CD4-positive, alpha-beta T cell treated with Interleukin-17A for 4 hours (primary cell): ENCODE measurements at places on chromosomes 16 and 17.

- DNase-seq, result no peak
Observed at GRCh38 chr17:40242774-40243173, 23.7 kb downstream of the WIPF2 start.

DNA sequence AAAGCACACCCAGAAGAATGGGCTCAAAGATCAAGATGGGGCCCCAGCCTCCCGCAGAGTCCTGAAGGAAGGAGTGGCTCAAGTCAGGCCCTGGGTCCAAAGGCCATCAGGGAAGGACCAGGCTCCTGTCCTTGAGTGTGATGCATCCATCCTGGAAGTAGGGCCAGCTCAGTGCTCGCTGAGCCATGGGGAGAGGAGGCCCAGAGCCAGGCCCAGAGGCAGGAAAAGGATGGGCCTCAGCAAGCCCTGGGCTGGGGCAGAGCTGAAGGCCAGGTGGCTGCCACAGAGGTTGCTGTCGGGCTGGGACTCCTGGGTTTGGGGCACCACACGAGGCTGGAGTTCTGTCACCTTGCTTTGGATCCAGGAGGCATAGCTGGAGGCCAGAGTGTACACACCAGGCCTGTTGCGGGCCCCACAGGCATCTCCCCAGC is 3.7 kb downstream of the PRSS8 start:
- no peak for DNase-seq

DNA sequence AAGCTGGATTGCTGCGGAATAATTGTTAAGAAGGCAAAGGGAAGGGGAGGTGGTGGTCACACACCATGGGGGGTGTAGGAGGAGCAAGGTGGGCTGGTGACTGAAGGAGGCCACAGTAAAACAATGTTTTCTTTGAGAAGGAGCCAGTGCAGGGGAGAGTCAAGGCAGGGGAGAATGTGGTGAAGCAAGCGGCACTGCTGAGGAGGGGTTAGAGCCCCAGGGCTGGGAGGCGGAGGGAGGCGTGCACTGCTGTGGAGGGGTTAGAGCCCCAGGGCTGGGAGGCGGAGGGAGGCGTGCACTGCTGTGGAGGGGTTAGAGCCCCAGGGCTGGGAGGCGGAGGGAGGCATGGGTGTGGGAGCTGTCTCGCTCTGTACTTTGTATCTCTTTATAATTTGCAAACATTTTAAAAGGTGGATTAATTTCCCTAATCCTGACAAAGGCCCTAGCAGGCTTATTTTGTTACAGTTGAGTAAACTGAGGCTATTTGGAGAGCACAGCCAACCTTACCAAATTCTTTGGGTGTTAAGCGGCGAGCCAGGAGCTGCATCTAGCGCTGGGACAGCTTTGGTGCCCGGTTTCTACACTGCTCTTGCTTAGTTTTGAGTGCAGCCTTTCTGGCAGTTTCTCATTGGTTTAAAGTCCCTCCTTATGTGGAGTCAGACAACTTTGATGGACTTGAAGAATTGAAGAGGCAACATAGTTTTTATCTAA is 20.9 kb downstream of the RPTOR start:
- DNase-seq, result no peak

- DNase-seq, result peak; percentile 77
Observed at GRCh38 chr17:68290955-68291835, at the start of the genes ARSG and SLC16A6. TSS of gene ARSG (plus strand) at chr17:68291495. CDS start at chr17:68307494, 15,999 bp downstream. TSS of gene SLC16A6 (minus strand) at chr17:68291127. CDS start at chr17:68278320, 12,807 bp downstream.

- no peak for DNase-seq
Observed at GRCh38 chr17:37789771-37790541, 45.1 kb upstream of the HNF1B start.

DNA sequence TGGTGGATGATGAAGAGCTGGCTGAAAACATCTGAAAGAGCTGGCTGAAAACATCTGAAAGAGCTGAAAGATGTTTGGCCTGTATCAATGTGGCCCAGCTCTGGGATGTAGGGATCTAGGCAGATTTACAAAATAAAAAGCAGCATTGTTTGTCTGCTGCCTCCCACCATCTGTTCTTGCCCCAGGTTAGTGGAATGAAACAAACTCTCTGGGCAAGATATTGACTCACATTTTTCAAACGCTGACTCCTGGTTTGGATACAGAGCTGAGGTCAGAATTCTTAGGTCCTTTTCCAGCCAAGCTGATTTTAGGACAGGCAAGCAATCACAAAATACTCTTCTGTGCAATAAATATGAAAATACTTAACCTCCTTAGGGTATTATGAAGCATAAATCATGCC is 139.0 kb downstream of the STX8 start:
- no peak for DNase-seq
